ENCODE measurements at places on chromosomes 1 and 21. TPM values are rescaled to one million over a fixed set of nuclear protein-coding genes. Genes with fewer than 3 reads are reported as not detected.

SPRR4 gene
- 0.64 TPM for total RNA-seq

INAVA gene
- 68.9 TPM for total RNA-seq

DNA sequence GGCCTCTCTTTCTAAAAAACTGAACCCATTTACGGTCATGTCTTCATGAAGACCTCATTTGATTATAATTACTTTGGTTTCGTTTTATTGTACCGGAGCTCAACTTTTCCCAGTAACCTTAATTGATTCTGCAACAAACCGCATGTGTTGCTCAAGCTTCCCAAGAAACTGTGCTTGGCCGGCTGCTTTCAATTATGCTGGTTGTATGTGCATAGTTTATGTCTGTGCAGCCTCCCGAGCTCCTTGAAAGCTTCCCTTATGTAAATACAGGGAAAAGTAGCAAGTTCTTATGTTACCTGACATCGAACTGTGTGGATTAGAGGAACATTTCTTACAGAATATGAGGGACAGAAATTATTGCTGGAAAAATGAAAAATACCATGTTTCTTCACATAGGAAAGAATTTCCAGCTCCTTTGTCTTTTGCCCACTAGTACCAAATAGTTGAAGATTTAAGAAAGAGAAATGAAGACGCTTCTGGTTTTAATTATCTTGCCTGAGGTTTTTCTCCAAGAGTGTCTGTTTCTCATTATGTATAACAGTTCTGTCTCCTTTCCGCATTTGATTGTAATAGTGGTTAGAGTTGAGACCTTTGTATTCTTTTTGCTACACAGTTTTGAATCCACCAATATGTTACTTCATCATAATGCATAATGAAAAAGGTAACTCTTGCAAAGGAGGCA is 2.1 kb downstream of the VCAM1 start:
- DNase-seq: no peak

ALPL gene
- total RNA-seq: 5.1 TPM

DNA sequence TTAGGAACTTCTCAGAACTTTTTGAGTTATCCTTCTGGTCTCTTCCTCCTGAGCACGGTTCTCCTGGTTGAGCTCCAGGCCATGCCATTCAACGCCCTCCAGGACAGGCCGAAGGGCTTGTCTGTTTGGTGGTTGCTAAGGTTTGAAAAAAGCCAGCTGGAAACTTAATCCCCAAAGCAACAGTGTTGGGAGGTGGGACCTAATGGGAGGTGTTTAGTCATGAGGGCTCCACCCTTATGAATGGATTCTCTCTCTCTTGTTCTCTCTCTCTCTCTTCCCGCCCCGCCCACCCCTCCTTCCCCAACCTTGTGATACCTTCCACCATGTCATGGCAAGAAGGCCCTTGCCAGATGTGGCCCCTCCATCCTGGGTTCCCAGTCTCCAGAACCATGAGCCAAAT is 829 bp downstream of the KCNE1 start:
- DNase-seq: no peak

- no peak for DNase-seq
Observed at GRCh38 chr1:63887809-63888208, 114.0 kb downstream of the ROR1 start.
